Cardiac muscle cell (in vitro differentiated cells and primary cell): ENCODE measurements at places on chromosomes 1 and 21.

GRCh38 chr1:6056572-6056948 is 10.9 kb downstream of the KCNAB2 start:
- DNase-seq: no peak

DNA sequence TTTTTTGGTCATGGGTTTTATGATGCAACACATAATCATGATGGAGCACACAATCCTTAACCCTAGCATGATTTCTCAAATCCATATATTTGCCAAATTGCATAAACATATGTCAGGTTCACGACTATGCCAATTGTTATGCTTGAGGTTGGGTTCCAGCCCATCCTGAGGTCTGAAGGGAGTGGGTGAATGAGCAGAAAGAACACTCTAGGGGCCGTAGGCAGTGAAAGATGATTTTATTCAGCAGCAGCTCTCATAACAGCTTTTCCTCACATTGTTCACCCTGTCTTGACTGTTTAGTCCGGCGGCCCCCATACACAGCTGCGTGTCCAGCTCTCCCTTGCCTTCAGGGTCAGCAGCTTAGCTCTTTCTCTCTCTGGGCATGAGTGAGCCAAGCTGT is 627.7 kb downstream of the PLA2G4A start:
- DNase-seq: no peak

DNA sequence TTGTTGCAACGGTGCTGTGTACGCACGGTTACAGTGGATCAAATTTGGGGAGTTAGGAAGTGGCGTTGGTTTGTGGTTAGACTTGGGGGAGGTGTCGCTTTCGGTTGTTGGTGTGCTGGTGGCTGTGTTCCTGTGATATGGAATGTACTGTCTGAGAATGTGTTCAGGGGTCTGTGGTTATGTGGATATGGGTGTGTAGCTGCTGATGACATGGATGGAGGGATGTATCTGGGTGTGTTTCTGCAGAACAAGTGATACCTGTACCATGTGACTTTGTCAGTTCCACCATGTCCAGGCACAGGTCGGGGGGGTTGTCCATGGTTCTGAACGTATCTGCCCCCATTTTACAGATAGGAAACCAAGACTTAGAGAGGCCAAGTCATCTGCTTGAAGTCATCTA is 22.7 kb downstream of the PAX7 start:
- DNase-seq: no peak

DNA sequence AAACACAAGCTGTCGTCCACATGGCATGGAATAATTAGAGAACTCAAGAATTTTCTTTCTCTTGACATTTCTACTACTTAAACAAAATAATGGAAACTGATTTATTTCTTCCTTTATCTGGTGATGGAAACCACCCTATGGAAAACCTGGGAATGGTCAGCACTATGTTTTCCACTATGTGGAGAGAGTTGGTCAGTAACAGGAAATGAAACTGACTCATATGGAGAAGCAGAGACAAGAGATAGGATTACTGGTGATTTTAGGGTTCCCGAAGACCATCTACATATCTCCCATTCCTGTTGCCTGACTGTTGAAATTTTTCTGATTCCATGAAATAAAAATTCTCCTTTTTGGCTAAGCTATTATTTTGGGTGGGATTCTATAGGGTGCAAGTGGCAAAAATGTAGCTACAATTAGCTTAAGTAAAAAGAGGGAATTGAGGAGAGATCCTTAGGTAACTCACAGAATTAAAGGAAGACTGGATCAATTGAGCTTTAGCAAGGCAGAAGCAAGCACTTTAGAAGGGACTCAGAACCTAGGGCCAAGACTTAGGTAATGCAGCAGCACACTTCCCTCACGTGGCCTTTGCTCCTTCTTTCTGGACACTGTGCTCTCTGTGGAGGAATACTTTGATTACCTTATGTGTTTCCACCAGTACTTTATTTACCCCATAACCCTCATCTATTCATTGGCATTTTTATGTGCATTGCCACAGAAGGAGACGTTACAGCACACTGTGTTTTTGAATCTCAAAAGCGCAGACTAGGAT is 89.6 kb downstream of the LEPR start:
- no peak for DNase-seq

DNA sequence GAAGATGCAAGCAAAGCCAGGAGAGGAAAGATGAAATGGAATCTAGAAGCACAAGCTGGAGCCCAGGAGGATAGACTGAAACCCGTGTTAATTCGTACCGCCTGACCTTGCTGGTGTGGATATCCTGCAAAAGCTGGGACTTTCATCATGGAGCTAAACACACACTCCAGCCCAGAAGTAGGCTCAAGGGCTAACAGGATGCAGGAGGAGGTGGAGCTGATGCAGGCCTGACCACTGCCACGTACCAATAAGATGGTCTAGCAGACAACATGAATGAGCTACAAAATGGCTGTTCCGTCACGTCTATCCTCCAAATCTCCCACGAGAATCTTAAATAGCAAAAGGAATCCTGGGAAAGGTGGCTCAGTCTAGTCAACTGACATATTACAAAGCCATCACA is 270.3 kb downstream of the SDCCAG8 start:
- no peak for DNase-seq

GRCh38 chr21:14952916-14953315 is 111.9 kb downstream of the NRIP1 start:
- peak; percentile 41 for DNase-seq

DNA sequence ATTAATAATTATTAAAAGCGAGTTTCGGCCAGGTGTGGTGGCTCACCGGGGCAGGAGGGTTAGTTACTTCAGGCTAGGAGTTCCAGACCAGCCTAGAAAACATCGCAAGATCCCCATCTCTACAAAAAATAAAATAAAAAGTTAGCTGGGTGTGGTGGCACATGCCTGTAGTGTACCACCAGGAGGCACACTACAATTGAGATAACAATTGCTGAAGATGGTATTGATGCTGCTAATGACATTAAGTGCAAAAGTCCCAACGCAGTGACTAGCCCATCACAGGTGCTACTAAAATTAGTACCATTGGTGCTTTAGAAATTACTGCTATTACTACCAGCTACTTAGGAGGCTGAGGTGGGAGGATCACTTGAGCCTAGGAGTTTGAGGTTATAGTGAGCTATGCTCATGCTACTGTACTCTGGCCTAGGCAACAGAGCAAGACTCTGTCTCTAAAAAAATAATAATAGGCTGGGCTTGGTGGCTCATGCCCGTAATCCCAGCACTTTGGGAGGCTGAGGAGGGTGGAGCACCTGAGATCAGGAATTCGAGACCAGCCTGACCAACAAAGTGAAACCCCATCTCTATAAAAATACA is 156.6 kb downstream of the GREM2 start:
- DNase-seq: peak; percentile 17

DNA sequence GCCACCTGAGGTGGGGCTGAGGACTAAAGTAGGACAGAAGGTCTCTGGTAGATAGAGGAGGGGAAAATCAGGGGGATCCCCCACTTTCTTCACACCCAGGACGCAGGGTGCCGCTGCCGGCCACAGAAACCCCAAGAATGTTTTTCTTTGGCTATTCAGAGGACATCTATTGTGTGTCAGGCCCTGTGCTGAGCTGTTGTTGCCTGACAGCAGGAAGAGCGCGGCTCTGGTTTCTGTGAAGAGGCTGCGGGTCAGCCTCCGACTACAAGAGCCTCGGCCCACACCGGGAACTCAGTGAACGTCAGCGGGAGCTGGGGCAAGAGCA is 407 bp upstream of the PIGV start:
- DNase-seq: peak; percentile 69

DNA sequence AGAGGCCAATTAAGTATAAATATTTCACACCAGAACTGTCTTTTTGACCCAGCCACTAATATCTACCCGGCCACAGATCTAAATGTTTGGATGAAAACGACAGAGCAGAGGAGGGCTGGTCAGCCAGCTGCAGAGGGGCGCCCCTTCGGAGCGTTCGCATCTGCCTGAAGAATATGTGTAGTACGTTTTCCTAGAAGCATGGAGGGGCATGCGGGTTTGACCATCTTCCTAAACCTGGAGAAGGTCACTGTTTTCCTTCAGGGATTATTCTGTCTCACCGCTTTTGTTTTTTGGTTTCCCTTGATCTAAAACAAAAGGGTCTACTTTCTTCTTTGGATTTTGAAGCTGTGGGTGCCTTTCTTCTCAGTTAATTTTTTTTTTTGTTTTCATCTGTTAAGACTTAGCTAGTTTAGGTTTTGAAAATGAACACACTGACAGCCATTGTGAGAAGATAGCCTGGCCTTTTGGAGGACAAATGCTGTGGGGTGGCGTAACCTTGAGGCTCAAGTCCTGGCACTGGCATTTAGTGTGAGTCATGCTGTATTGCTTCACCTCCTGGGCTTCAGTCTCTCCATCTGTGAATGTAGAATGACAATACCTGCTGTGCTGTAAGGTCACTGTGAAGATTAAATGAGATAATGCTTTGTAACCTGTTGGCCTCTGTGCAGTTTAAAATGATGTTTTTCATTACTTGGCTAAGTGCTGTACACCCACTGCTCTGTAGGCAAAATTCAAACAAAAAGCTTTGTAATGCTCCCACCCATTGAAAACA is 74.1 kb upstream of the IRF2BP2 start:
- no peak for DNase-seq
